ENCODE measurements at places on chromosomes 7 and 10. TPM values are rescaled to one million over a fixed set of nuclear protein-coding genes. Genes with fewer than 3 reads are reported as not detected.
A peak's percentile ranks its signal among the peaks of the same experiment; 100 is the strongest.

DNA sequence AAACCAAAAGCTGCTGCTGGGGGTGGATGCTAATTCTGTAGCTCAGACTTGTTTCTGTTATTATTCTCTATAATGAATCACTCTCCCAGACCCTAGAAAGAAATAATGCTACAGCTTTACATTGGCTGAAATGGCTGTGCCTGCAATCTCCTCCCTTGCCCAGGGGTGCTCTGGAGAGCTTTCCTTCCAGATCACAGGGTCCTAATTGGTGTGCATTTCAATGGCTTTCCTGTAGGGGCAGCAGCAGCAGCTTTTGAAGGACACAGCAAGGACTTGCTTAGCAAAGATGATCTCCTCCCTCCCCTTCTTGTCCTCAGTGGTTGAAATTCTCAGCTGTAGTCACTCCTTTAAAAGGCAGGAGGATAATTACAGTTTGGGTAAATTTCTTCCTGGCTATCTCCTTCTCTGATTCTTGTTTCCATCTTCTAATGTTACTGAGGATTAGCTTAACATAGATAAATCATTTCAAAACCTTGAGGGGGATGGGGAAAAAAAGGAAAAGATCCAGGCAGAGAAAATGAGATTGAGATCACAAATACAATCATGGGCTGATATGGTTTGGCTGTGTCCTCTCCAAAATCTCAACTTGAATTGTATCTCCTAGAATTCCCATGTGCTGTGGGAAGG lies 120.2 kb upstream of the CTTNBP2 start:
- no peak overlapping the region for H3K4me3 ChIP-seq
- H3K27me3 ChIP-seq, result no peaks in the 10 kb centered on the region
- H3K27ac ChIP-seq, result no peak overlapping the region
- H3K4me1 ChIP-seq, result no peaks in the 10 kb centered on the region

C10orf90 gene
- not detected for total RNA-seq

TMEM229A gene
- not detected for total RNA-seq

DNA sequence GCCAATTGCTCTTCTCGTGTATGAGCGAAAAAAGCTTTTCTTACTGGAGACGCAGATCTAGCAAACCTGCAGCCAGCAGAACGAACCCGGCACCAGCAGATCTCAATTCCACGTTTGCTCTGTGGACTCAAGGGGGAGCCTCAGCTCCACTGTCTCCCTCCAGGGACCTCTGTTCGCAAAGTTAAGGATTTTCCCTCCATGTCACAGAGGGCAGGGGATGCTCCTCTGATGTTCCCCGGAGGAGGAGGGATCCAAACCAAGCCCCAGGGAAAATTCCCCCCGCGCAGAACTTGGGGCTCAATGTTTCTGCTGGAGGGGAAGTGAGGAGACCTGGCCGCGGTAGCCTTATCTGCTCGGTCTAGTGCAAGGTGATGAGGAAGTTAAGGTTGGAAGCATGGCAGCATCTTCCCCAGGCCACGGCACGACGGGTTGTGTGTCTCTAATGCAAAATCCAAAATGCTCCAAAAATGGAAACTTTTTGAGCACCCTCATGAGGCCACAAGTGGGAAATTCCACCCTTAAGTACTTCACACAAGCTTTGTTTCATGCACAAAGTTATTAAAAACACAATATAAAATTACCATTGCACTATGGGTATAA lies 9.0 kb downstream of the IQCE start:
- peak; percentile 43 for DNase-seq
- H3K36me3 ChIP-seq, result peaks cover 11% of the 10 kb centered on the region
- H3K27ac ChIP-seq, result no peak overlapping the region
- peak overlapping the region; percentile 2 for H3K4me3 ChIP-seq
- H3K4me1 ChIP-seq, result no peaks in the 10 kb centered on the region
- H3K27me3 ChIP-seq, result no peaks in the 10 kb centered on the region

DNA sequence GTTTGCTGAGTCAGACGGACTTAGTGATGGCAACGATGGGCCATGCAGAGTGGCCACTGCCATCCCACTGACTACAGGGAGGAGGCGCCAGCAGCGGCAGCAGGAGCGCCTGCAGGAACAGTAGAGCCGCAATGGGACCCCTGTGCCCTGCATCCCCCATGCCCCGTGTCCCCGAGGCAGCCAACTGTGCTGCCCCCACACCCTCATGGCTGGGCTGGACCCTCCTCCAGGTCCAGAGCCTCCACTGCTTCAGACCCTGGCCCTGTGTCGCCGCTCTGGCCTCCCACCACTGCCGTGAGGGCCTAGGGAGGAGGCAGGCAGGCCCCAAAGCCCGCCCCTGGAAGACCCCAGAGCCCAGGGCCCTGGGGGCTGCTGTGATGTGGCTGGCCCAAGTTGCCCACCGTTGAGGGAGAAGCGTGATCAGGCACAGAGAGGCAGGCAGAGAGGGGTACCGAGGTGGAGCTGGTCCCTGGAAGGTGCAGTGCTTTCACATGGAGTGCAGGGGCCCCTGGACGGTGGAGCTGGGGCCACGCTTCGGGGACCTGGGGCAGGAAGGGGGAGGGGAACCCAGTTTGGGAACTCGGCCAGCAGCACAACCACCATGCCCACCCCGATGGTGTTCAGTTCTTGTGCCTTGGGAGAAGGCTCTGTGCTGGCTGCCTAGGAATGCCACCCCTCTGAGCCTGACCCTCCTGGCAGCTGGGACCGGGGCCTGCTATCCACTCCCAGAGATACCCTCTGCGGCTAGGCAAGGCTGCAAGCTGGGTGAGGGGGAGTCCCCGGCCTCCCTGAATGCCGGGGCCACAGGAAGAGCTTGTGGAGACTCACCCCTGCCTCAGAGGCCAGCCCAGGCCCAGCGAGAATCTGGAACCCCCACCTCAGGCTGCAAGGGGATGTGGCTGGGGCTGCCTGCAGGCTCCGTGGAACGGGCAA lies 32.6 kb downstream of the DKK1 start:
- H3K27me3 ChIP-seq, result no peaks in the 10 kb centered on the region
- no peaks in the 10 kb centered on the region for H3K4me1 ChIP-seq
- no peak overlapping the region for H3K4me3 ChIP-seq
- H3K27ac ChIP-seq, result no peak overlapping the region

DNA sequence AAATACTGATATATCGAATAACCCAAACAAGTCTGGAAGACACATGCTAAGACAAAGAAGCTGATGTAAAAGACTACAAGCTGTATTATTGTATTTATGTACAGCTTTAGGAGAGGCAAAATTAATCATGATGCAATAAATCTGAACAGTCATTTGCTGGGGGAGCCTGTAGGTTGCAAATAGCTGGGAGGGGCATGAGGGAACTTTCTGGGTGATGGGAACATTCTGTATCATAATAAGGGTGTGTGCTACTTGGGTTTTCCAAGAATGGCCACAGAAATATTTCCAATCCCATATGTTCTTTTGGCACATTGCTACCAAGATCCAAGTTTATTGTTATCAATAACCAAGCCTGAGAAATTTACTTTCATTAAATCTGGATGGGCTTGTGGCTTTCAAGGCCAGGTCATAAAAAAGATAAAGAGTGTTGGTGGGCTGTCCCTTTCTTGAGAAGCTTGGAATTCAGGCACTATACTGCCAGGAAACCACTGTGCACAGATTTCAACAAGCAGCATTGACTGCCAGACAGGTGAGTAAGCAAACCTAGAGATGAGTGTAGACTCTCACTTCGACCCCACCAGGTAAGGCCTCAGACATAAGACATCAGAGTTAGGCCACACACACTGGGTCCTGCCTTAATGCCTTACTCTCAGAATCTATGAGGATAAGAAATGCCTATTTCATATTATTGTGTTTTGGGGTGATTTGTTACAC lies 629.7 kb upstream of the FZD8 start:
- no peak overlapping the region for H3K27ac ChIP-seq
- DNase-seq, result no peak
- H3K4me3 ChIP-seq, result no peak overlapping the region
- H3K27me3 ChIP-seq, result no peaks in the 10 kb centered on the region
- H3K36me3 ChIP-seq, result no peaks in the 10 kb centered on the region

- no peaks in the 10 kb centered on the region for H3K4me1 ChIP-seq
- H3K27me3 ChIP-seq, result no peaks in the 10 kb centered on the region
- no peak overlapping the region for H3K27ac ChIP-seq
- peak; percentile 14 for DNase-seq
- H3K36me3 ChIP-seq, result no peaks in the 10 kb centered on the region
- H3K4me3 ChIP-seq, result no peak overlapping the region
Measured at GRCh38 chr10:133132473-133133291, 27.3 kb upstream of the KNDC1 start.

DNA sequence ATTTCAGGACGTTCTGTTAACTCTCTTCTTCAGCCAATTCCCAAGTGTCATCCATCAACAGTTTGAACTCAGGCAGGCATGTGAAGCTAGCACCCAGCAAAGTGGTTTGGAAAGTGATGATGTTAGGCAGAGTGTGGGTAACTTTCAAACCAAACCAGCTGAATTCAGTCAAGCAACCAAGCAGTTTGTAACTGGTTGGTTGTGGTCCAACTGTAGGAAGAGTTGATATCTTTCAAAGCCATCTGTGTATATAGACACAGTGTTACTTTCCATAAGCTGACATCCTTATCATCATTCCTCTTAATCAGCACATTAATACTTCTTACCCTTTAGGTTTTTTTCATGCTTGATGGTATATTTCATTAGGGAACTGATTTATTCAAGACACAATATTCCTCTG lies 72.2 kb upstream of the NUPR2 start:
- H3K36me3 ChIP-seq, result no peaks in the 10 kb centered on the region
- no peaks in the 10 kb centered on the region for H3K27me3 ChIP-seq

DNA sequence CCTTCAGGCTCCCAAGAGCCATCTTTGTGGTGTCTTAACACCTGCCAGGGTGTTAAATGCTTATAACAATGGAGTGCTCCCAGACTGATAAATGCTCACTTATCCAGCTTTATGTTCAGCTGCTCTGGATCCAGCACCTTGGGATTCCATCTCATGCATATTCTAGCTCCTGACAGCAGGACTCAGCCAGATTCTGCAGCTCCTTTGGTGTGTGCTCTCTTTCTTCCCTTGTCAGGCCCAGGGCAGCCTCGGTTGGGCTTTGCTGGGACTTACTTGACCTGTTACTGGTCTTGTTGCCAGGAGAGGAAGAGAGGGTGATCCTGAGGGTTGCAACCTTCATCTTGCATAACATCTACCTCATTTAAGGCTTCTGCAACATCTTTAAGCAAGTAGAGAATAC lies 59.4 kb upstream of the CCNY start:
- H3K27me3 ChIP-seq, result no peaks in the 10 kb centered on the region
- H3K4me1 ChIP-seq, result no peaks in the 10 kb centered on the region
- DNase-seq, result no peak
- no peak overlapping the region for H3K27ac ChIP-seq
- H3K36me3 ChIP-seq, result no peaks in the 10 kb centered on the region
- no peak overlapping the region for H3K4me3 ChIP-seq

DNA sequence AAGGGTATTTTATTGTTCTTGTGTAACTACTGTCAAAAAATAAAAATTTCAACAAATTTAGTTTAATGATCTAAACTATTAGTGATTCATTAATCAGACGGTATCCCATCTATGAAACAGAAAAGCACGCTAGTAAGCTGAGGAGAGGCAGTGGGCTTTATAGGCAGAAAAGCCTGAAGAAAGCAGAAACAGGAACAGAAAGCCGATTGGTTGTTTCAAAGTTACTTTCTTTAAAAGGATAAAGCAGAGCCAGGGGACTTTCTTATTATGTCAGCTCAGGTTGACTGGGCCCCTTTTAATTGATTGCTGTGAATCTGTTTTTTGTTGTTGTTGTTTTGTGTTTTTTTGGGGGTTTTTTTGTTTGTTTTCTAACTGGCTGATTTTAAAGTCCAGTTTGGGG lies 105.5 kb downstream of the TES start:
- peak overlapping the region; percentile 79 for H3K27ac ChIP-seq
- H3K36me3 ChIP-seq, result no peaks in the 10 kb centered on the region
- DNase-seq, result no peak
- peaks cover 10% of the 10 kb centered on the region for H3K4me1 ChIP-seq
- H3K27me3 ChIP-seq, result no peaks in the 10 kb centered on the region

DNA sequence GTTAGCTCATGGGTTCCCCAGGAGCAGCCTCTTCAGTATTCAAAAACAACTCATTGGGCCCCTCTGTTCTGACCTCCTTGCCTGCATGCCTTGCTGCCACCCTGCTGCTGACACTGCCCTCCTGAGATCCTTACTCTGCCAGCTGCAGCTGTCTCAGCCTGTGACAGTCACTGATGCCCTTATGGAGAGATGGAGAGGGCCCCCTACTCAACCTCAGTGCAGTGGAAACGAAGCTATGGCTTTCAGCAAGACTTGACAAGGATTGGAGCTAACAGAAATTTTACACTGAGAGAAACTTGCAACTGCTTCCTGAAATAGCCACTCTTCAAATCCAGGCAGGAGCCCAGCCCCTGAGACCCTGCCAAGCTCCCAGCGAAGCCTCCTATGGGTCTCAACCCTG lies 678.3 kb upstream of the C7orf33 start:
- H3K4me1 ChIP-seq, result no peaks in the 10 kb centered on the region
- no peak for DNase-seq
- H3K27ac ChIP-seq, result no peak overlapping the region
- H3K4me3 ChIP-seq, result no peak overlapping the region

DNA sequence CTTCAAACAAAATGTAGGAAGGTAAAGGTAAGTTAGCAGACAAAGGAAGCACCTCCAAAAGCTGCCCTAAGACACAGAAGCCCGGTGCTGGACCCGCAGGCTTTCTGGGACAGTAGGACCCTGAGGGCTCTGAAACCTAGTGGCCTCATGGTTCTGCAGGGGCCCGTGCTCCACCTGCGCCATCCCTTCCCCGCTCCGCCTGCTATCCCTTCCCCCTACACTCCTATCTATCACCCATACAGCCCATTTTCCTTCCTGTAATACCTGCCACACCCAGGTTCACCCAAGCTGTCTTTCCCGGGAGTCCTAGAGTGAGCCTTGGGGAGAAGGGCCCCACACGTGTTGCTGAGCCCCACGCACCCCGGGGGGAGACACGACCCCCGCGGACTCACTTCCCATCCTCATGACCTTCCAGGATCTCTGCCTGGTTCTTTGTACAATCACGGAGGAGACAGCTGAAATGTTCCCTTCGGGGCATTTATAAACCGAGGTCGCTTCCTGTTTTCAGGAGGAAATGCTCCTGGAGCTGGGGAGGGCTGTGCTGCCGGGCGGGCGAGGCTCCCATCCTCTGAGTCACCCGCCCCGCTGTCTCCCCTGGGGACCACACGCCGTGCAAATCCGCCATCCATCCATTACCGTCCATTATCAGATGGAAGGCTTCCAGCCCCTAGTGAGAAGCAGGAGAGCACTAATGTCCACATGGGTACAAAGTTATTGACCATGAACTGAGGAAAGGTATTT lies 251.7 kb upstream of the PITRM1 start:
- peak; percentile 77 for DNase-seq
- peak overlapping the region; percentile 53 for H3K27ac ChIP-seq
- no peaks in the 10 kb centered on the region for H3K27me3 ChIP-seq

ENO4 gene
- total RNA-seq, result not detected

GRCh38 chr10:19431622-19432351 lies 383.2 kb downstream of the MALRD1 start:
- no peak for DNase-seq
- H3K27me3 ChIP-seq, result no peaks in the 10 kb centered on the region
- H3K4me3 ChIP-seq, result no peak overlapping the region
- no peaks in the 10 kb centered on the region for H3K4me1 ChIP-seq
- no peaks in the 10 kb centered on the region for H3K36me3 ChIP-seq

GRCh38 chr10:27771231-27771630 lies 25.6 kb upstream of the MKX start:
- no peaks in the 10 kb centered on the region for H3K36me3 ChIP-seq
- DNase-seq, result no peak
- no peaks in the 10 kb centered on the region for H3K27me3 ChIP-seq
- no peak overlapping the region for H3K4me3 ChIP-seq
